ENCODE measurements at places on chromosomes 7 and 10.

DNA sequence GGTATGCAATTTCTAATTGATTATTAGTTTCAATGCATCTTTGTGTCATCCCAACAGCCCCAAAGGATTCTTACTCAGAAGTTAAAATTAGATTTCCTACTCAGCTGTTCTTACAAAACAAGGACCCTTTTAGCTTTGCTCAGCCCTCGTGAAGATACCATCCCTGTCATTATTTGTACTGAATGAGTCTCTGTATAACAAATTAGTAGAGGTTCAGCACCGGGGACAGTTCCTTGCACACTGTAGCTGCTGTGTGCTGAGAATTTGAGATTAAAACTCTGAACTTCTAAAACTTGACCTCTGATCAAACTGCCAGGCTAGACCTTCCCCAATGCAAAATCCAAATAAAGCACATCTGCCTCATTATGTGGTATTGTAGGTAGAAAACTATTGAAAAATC lies 299.1 kb downstream of the LHFPL3 start:
- no peak for DNase-seq

- no peak for DNase-seq
Observed at GRCh38 chr10:97199152-97199551, 13.4 kb upstream of the SLIT1 start.

DNA sequence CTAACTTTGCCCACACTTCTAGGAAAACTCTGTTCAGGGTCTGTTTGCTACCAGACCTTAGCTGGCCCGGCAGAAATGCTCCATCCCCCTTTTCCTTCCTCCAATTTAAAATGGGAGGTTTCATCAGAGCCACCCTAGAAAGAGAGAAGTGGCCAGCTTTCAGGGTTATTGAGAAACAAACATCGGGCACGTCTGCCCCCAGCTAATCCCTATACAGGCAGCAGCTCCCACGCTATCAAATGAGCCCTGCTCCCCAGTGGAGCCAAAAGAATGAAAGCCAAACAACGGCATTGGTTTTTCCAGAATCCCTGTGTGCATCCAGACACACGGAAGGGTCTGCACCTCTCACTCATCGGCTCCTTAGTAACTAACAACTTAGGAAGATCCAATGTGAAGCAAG lies 132.5 kb downstream of the GRID1 start:
- DNase-seq = no peak

DNA sequence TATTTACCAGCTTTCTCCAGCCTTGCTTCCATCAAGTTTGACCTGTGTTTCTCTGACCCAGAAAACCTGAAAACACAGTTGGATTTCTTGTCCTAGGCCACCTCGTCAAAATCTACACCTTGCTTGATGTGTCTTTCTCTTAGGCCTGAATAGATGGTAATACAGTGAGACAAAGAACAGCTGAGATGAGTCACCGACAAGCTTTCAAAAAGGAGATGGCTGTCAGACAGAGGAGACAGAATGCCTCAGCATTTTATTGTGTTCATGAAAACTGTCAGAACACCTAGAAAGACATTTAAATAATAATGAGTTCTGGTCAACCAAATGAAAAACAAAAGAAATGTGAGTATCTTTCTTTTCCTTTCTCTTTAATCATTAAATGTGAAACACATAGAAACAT lies 119.7 kb upstream of the SORCS1 start:
- DNase-seq = no peak

DNA sequence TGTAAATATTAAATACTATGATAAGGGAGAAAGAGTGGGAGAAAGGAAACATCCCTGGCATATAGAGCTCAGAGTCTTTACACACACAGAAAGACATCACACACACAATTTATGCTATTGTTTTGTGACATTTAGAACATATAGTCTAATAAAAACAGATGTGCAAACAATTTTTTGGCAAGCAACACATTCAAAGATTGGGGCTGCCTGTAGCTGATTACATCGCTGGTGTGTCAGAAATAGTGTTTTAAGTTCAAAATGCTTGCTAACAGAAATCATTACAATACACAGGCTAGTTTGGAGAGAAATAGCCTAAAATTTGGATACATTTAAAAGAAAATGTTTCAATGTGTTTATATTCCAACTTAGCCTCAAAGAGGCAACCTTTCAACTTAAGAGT lies 256.7 kb upstream of the NPVF start:
- DNase-seq = no peak

- DNase-seq = no peak
Observed at GRCh38 chr10:71777213-71777985, 4.1 kb upstream of the VSIR start.

DNA sequence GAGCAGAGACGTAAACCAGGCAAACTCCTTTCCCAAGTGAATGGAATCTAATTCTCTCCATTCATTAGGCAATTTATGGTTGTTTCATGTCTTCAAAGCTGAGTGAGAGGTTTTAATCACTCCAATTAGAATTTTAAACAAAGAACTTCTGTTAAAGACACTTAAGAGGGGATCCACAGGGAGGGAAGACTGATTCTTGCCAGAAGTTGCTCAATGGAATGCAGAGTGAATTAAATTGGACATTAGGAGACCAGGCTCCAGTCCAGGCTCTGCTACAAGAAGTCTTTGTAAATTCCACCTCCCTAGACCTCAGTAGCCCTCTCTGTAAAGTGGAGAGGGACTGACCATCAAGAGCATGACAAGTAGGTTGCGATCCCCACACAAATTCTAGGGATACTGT lies 130.7 kb upstream of the TMEM72 start:
- no peak for DNase-seq

All from stimulated activated CD4-positive, alpha-beta T cell treated with anti-CD3 and anti-CD28 coated beads, Interleukin-1b, Interleukin-23, amount 100 ng/mL, for 48 hours (primary cell).